ENCODE measurements at places on chromosomes 1 and 21.

DNA sequence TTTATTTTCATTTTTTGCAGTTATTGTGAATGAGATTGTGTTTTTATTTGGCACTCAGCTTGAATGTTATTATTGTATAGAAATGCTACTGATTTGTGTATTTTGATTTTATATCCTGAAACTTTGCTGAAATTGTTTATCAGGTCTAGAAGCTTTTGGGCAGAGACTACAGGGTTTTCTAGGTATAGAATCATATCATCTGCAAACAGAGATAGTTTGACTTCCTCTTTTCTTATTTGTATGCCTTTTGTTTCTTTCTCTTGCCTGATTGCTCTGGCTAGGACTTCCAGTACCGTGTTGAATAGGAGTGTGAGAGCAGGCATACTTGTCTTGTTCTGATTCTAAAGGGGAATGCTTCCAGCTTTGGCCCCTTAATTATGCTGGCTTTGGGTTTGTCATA lies 27.3 kb downstream of the ZNF691 start:
- DNase-seq, result no peak

- no peak for DNase-seq
These were observed 257.3 kb downstream of the KCNJ6 start for GRCh38 chr21:37658817-37659458.

GRCh38 chr1:8670371-8670818 lies 147.0 kb downstream of the RERE start:
- no peak for DNase-seq

DNA sequence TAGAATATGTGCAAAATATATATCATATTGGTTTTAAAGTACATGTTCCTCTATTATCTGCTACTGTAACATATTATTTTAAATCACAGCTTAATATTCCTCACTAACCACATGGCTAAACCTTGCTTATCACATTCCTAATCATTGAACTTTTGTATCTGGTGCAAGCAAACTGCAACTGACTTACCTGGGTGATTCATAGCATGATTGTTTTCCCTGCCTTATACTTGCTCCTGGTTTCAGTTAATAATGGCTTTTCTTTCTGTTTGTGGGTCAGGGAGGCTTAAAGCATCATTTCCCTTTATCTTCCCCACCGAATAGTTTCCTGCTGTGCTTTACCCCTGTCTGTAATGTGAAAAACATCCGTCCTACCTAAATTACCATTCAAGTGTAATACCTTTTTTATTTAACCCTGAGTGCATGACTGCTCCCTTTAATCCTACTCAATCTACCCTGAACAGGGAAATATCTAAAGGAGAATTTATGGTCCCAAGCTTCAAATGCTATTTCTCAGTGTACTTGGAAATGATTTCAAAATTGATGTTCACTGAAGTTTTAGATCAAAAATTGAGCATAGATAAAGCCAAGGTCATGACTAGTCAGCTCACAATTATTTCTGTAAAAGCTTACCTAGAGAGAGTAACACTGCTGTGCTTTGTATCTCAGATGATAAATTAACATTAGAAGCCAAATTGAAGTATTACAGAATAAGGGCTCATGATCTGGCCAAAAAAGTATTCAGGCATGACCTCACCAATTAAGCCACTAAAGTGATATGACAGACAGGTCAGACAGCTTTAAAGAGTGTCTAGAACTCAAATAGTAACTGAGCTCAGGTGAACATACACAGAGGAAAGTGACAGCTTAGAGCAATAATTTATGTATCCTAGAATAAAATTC lies 507.1 kb downstream of the BRINP3 start:
- DNase-seq, result no peak

DNA sequence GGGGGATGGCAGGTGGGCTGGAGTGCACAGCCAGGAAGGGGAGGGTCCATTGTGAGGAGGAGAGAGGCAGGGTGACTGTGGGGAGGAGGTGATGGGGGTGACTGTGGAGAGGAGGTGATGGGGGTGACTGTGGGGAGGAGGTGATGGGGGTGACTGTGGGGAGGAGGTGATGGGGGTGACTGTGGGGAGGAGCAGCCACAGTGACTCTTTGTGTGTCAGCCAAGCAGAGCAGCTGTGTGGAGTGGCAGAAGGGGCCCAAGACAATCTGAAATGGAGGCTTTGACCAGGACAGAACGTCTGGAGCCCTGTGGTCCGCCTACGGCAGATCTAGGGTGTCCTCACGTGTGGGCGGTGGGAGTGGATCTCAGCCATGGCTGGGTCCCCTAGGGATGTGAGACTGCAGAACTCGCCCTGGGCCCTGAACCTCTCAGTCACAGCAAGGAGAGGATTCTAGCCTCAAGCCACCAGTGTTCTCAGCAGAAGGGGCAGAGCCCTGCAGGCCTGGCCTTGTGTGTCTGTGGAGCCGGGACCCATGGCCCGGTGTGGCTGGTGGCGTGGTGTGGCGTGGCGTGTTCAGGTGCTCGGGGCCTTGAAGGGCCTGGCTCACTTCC lies 81.5 kb downstream of the OBSCN start:
- no peak for DNase-seq

- peak; percentile 9 for DNase-seq
These were observed 28.0 kb upstream of the SFPQ start for GRCh38 chr1:35220976-35221375.

- no peak for DNase-seq
These were observed 43.6 kb downstream of the SLC19A1 start for GRCh38 chr21:45498646-45499000.

DNA sequence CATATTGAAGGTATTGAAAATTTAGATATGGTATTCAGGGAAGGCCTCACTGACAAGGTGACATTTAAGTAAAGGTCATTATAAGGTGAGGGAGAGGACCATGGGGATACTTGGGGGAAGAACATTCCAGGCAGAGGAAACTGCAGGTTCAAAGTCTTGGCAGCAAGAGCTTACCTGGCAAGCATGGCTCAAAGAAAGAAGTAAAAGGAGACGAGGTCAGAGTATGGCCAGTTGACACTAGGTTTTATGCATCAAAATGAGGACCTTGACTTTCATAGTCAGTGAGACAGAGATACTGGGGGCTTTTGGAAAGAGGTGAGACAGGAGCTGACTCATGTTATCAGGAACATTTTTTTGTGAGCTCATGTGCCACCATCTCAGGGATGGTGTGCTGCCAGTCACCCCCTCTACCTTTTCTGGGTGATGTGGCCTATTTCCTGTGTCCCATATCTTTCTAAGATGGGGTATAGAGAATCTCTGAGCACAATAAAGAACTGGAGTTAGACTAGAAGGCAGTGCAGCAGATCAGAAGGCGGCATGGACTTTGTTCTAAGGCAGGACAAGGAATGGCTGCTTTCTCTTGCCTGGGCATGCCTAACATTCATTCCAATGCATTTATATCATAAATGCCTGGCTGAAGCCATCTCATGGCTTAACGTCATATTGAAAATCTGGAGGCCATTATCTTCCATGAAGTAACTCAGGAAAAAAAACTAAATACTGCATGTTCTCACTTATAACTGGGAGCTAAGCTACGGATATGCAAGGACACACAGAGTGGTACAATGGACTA lies 406.7 kb downstream of the NTNG1 start:
- no peak for DNase-seq

GRCh38 chr1:7398982-7399381 lies 372.1 kb upstream of the VAMP3 start:
- no peak for DNase-seq

Measured in stimulated activated CD4-positive, alpha-beta T cell treated with anti-CD3 and anti-CD28 coated beads, Interleukin-15, amount 100 ng/mL, for 24 hours (primary cell).